ENCODE measurements at places on chromosomes 2 and 18.

DNA sequence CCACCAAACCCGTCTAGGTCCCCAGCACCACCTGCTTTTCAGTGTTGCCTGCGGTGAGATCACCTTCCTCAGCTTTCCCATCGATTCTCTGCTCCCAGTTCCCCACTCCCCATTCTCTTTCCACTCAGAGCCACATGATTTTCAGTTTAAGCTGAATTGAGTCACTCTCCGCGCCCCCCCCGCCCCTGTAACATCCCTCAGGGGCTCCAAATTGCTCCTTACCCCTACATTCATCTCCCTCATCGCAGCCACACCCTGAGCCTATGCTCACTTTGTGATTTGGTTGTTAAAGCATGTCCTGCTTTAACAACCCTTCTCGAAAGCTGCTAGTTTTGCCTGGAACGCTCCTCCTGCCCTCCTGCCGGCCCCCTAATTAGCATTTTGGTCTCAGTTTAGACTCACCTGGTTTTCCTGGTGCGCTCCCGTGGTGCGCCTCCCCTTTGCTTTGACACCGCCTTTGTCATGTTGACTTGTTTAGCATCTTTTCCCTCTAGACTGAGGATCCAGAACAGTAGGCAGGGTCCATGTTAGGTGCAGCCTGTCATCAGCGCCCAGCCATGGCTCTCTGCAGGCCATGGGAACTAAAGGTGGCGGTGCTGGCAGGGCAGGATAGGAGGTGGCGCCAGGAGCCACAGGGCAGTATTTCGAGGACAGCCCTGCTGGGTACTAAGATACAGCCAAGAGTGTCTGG is 60.8 kb downstream of the ST3GAL5 start:
- peaks cover 7% of the 10 kb centered on the region for H3K4me1 ChIP-seq
- DNase-seq = peak; percentile 70
- no peaks in the 10 kb centered on the region for H3K27me3 ChIP-seq
- H3K4me3 ChIP-seq = peak overlapping the region; percentile 14
- no peaks in the 10 kb centered on the region for H3K36me3 ChIP-seq

DNA sequence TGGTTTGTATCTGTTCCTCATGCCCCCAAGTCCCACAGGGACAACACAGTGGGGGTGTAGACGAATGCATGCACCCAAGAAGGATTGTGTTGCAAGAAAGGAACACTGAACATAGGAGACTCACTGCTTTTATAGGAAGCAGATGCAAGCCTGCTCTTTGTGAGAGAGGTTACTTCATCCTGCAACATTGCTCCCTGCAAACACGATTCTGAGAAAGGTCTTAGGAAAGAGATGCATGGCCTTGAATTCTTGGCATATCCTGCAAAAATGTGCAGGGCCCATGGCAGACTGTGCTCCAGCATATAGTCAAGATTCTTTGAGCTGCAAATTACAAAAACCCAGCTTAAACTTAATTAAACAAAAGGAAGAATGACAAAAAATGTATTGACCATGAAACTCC is 312.2 kb upstream of the MGAT5 start:
- no peaks in the 10 kb centered on the region for H3K27me3 ChIP-seq
- H3K4me1 ChIP-seq = no peaks in the 10 kb centered on the region
- no peak overlapping the region for H3K4me3 ChIP-seq
- H3K27ac ChIP-seq = no peak overlapping the region

DNA sequence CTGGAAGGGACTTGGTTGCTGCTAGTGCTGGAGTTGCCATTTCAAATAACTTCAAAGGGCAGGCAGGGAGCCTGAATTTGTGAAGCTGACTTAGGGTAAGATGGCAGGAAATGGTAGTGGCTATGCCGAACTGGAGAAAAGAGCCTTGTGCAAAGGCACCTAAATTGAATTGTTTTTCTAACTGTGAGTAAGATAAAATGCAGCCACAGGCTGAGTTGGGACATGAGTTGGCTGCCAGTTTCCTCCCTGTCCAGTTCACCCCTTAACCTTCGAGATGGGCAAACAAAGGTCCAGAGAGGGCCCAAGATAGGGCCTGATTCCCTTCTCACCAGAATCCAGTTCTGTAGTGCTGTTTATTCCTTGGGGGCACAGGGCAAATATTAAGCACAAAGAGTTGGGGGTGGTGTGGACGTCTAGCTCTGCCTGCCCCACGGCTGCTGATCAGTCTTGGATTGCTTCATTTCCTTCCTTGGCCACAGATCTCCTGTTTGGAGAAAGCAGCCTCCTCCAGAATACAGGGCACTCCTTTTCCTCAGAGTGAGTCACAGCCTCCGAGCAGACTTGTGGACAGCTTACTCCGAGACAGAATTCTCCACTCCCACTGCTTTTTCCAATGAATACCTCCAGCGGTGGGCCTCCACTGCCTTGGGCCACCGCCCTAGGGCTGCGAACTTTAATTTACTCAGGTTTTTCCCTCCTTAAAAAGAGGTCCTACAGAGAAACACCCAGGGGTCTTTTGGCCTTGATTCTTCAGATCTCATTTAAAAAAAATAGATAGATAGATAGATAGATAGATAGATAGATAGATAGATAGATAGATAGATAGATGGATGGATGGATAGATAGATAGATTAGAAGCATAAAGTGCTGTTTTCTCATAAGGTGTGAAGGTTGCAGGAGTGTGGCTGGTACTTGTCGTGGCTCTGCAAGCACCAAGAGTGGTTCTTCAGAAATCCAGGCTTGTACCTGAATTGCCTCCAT is 18.4 kb upstream of the SLC20A1 start:
- H3K27ac ChIP-seq = peak overlapping the region; percentile 46
- peaks cover 32% of the 10 kb centered on the region for H3K4me1 ChIP-seq
- no peaks in the 10 kb centered on the region for H3K36me3 ChIP-seq
- H3K27me3 ChIP-seq = no peaks in the 10 kb centered on the region

DNA sequence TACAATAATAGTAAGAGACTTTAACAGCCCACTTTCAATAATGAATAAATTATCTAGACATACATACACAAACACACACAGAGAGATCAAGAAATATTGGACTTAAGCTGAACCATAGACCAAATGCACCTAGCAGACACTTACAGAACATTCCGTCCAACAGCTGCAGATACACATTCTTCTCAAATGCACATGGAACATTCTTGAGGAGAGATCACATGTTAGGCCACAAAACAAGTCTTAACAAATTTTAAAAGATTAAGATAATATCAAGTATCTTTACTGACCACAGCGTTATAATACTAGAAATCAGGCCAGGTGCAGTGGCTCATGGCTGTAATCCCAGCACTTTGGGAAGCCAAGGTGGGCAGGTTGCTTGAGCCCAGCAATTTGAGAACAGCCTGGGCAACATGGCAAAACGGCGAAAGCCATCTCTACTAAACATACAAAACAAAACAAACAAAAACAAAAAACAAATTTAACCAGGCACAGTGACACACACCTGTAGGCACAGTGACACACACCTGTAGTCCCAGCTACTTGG is 7.4 kb downstream of the CERKL start:
- no peak overlapping the region for H3K27ac ChIP-seq
- no peak overlapping the region for H3K4me3 ChIP-seq
- H3K27me3 ChIP-seq = no peaks in the 10 kb centered on the region
- no peaks in the 10 kb centered on the region for H3K4me1 ChIP-seq
- no peak for DNase-seq

GRCh38 chr2:216536734-216537210 is 38.1 kb downstream of the RPL37A start:
- peaks cover 57% of the 10 kb centered on the region for H3K4me1 ChIP-seq
- H3K27me3 ChIP-seq = no peaks in the 10 kb centered on the region
- peak overlapping the region; percentile 87 for H3K27ac ChIP-seq
- H3K4me3 ChIP-seq = no peak overlapping the region
- DNase-seq = no peak
- H3K36me3 ChIP-seq = no peaks in the 10 kb centered on the region

GRCh38 chr2:72778410-72778809 is 47.4 kb downstream of the EXOC6B start:
- no peaks in the 10 kb centered on the region for H3K27me3 ChIP-seq
- peaks cover 6% of the 10 kb centered on the region for H3K4me1 ChIP-seq
- H3K36me3 ChIP-seq = no peaks in the 10 kb centered on the region
- no peak overlapping the region for H3K4me3 ChIP-seq

GRCh38 chr2:206231669-206232286 is 42.7 kb upstream of the ZDBF2 start:
- no peak overlapping the region for H3K27ac ChIP-seq
- H3K36me3 ChIP-seq = no peaks in the 10 kb centered on the region
- no peak overlapping the region for H3K4me3 ChIP-seq
- no peaks in the 10 kb centered on the region for H3K27me3 ChIP-seq
- no peaks in the 10 kb centered on the region for H3K4me1 ChIP-seq
- no peak for DNase-seq

DNA sequence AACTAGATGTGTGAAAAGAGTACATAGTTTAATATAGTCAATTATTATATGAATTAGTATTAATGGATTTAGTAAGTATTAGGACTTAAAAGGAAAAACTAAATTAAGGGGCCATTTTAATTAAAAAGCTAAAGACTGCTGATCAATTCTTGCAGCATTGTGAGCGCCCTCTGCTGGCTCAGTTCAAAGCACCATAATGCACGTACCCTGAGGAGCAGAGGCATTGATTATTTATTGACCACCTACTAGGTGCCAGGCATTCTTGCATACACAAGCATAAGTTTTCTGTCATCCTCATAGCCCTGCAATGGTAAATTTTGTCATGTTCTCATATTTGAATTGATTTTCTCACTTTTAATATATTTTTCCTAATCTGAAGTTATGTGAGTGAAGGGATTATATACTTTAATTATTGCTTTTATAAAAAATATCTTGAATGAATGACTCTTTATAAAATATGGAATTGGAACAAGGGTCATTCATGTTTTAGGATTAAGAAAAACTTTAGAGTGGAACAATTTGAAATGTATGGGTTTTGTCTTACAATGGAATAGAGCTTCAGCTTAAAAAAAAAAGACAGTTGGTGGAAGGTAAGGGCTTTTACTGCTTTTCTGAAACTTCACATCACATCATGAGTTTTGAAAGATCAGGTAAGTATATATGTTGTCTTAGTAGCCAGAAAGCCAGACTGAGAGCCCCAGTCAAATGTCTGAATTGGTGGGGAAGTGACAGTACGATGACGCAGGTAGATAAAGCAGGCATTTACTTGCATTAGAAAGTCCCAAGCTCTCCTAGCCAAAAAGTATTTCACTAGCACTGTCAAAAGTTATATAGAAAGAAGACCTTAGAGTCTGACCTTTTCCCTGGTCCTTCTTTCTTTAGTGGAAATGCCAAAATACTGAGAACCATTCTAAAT is 9.7 kb downstream of the ITGA4 start:
- no peaks in the 10 kb centered on the region for H3K27me3 ChIP-seq
- no peaks in the 10 kb centered on the region for H3K4me1 ChIP-seq
- H3K36me3 ChIP-seq = no peaks in the 10 kb centered on the region
- H3K27ac ChIP-seq = no peak overlapping the region
